ENCODE measurements at places on chromosomes 4 and X. TPM values are rescaled to one million over a fixed set of nuclear protein-coding genes. Genes with fewer than 3 reads are reported as not detected.

DNA sequence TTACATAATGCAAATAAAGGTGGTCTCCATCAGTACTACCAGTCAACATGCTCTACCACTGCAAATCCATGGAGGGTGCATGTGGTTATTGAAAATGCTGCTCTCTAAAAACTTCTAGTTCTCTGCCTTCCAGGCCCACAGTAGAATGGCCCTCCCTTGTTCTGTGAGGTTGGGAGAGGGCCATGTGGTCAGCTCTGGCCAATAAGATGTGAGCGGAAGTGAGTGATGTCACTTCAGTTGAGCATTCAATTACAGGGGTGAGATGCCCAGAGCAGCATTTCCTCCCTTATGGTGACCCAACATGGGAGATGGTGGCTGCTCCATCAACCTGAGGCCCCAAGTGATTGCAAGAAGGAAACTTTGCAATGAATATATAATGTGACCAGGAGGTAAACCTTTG is 148.8 kb downstream of the CPEB2 start:
- no peak overlapping the region for H3K4me3 ChIP-seq
- H3K27me3 ChIP-seq, result no peaks in the 10 kb centered on the region
- H3K27ac ChIP-seq, result no peak overlapping the region
- peaks cover 13% of the 10 kb centered on the region for H3K4me1 ChIP-seq
- DNase-seq, result no peak

GRCh38 chr4:115529126-115529525 is 415.7 kb upstream of the NDST4 start:
- no peak for DNase-seq
- no peak overlapping the region for H3K4me3 ChIP-seq
- H3K4me1 ChIP-seq, result no peaks in the 10 kb centered on the region
- H3K27me3 ChIP-seq, result no peaks in the 10 kb centered on the region
- no peak overlapping the region for H3K27ac ChIP-seq

DNA sequence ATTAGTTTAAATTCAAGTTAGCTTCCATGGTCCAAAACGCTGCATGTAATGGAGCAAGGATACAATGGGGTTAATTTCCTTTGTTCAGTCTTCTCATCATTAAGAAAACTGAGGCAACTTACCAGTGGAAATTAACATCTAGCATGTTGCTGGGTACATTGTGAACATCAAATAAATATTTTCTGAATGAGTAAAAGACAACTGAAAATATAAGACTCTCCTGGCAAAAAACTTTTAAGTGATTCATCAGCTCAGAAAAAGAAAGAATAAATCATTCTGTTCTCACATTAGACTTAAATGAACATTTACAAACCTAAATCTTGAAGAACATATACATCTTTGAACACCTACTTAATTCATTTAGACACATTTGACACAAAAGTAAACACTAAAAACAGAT is 138.4 kb upstream of the ETNPPL start:
- DNase-seq, result no peak
- H3K4me1 ChIP-seq, result no peaks in the 10 kb centered on the region
- H3K27ac ChIP-seq, result no peak overlapping the region

ETNPPL gene
- total RNA-seq, result not detected

DNA sequence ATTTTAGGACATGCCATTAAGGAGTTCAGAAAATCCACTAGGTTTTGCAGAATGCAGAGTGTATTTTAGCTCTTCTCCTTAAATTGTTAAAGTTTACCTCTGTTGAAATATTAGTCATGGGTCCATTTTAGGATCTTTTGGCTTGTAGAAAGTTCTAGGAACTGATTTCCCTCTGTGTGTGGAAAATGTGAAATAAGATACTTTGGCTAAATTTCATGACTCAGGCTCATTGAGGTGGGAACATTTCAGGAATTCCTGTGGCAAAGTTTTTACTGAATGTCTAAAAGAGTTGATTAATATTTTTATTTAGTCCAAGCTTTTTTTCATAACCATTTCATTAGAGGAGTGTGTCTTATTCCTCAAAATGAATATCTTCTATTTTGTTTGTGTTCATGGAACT is 7.0 kb downstream of the FHIP1A start:
- peaks cover 85% of the 10 kb centered on the region for H3K4me1 ChIP-seq
- H3K27ac ChIP-seq, result peak overlapping the region; percentile 51
- no peaks in the 10 kb centered on the region for H3K36me3 ChIP-seq
- no peaks in the 10 kb centered on the region for H3K27me3 ChIP-seq
- DNase-seq, result no peak

ABCD1 gene
- total RNA-seq, result 19.9 TPM

BMPR1B gene
- 1.3 TPM for total RNA-seq

FGA gene
- total RNA-seq, result 49.0 TPM

- H3K27me3 ChIP-seq, result no peaks in the 10 kb centered on the region
- H3K27ac ChIP-seq, result no peak overlapping the region
- H3K4me1 ChIP-seq, result no peaks in the 10 kb centered on the region
- no peaks in the 10 kb centered on the region for H3K36me3 ChIP-seq
Observed at GRCh38 chrX:56069299-56069931, 162.7 kb upstream of the KLF8 start.

DNA sequence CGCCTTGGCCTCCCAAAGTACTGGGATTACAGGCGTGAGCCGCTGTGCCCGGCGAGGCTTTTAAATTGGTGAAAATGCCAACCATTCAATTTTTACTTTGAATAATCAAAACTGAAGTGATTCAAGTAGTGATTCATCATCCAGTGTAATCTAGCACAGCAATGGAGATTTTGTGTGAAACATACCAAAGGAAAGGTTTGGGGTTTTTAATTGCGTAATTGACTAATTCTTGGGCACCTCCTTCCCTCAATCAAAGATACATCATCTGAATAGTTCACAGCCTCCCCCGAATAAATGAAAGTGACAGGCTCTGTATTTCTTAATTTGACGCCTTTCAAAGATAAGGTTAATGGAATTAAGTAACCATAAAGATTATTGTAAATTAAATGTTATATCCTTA is 69.0 kb downstream of the DMD start:
- H3K27me3 ChIP-seq, result no peaks in the 10 kb centered on the region
- H3K4me1 ChIP-seq, result peaks cover 3% of the 10 kb centered on the region
- H3K27ac ChIP-seq, result peak overlapping the region; percentile 78
- no peak for DNase-seq

DNA sequence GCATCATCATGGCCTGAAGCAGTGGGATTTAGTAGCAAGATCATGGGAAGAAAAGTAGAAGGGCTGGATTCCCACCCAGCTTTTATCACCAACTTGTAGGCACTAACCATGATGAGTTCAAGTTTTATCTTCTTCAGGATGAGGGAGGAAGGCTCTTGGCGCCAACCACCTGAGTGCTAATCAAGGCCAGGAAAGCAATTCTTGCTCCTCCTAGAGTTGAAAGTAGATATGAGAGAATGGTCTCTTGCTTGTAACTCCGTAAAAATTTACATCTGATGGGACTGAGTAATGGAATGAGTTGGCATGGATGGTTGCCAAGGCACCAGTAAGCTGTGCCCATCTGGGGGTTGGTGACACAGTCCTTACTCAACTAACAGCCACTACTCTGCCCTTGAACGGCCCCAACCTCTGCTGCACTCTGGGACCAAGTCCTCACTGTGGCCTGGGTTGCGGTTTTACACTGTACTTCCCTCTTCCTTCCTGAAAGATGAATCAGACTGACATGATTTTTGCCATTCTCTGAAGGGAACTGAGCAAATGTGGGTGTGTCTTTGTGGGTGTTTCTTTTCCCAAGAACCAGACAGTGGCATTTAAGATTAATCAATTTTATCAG is 39.4 kb upstream of the NDP start:
- no peaks in the 10 kb centered on the region for H3K4me1 ChIP-seq
- no peaks in the 10 kb centered on the region for H3K36me3 ChIP-seq
- peak; percentile 18 for DNase-seq
- no peak overlapping the region for H3K4me3 ChIP-seq
- H3K27ac ChIP-seq, result no peak overlapping the region

DNA sequence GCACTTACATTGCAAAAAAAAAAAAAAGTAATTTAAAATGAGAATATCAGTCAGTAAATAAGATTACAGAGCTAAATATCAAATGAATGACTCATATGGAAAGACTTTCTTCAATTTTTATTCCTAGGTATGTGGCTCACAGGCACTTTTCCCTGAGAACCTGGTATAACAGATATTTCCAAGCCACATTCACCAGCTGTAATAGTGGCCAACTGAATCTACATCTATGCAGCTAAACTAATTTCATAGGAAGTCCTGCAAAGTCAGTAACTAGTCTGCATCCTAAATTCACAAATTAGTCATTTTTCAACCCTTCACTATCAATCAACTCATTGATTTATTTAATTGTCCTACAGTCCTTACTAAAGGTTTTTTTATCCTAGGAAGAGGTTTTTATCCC is 5.6 kb downstream of the PDE5A start:
- H3K27ac ChIP-seq, result peak overlapping the region; percentile 78
- H3K4me1 ChIP-seq, result peaks cover 21% of the 10 kb centered on the region
- H3K4me3 ChIP-seq, result no peak overlapping the region
- no peak for DNase-seq

DNA sequence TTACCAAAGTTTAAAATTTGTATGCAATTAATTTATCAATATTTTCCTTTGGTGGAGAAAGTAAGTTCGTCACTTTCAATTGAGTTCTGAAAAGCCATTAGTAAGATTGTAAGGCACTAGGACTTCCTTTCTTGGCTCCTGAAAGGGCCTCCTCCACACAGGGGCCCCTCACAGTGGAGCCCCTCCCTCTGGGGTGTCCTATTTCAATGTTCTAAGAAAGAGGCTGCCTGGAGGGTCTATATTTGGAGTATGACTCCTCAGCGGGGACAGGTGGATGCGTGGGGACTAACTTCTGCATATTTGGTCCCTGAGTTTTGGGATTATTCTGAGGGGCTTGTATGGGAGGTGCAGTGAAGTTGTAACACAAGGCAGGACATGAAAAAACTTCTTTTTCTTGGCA is 1.6 kb upstream of the ARMCX4 start:
- no peak overlapping the region for H3K4me3 ChIP-seq
- no peaks in the 10 kb centered on the region for H3K4me1 ChIP-seq
- no peaks in the 10 kb centered on the region for H3K36me3 ChIP-seq
- peak overlapping the region; percentile 69 for H3K27ac ChIP-seq
- no peak for DNase-seq

GUCY2F gene
- not detected for total RNA-seq

KLHL4 gene
- total RNA-seq, result 0.18 TPM

CTAG1B gene
- not detected for total RNA-seq

HHIP gene
- 0.25 TPM for total RNA-seq

DNA sequence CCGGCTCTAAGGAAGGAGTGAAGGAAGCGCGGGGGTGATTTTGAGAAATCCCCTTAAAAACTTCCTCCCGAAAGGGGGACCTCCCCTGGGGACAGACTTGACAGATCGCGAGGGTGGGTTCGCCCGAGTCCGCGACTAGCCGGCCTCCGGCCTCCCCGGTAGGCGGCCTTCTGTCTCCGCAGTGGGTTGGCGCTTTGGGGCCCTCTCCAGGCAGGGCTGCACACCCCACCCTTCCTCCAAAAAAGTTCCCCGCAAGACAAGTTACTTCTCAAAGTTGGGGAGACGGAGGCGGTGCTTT is 24.8 kb downstream of the HOPX start:
- H3K27me3 ChIP-seq, result no peaks in the 10 kb centered on the region
- no peaks in the 10 kb centered on the region for H3K36me3 ChIP-seq
- peaks cover 45% of the 10 kb centered on the region for H3K4me1 ChIP-seq
- H3K27ac ChIP-seq, result peak overlapping the region; percentile 88

GRCh38 chrX:40007131-40007755 is 90.5 kb downstream of the BCOR start:
- H3K27me3 ChIP-seq, result no peaks in the 10 kb centered on the region
- H3K36me3 ChIP-seq, result no peaks in the 10 kb centered on the region
- H3K4me3 ChIP-seq, result no peak overlapping the region
- H3K27ac ChIP-seq, result no peak overlapping the region

DNA sequence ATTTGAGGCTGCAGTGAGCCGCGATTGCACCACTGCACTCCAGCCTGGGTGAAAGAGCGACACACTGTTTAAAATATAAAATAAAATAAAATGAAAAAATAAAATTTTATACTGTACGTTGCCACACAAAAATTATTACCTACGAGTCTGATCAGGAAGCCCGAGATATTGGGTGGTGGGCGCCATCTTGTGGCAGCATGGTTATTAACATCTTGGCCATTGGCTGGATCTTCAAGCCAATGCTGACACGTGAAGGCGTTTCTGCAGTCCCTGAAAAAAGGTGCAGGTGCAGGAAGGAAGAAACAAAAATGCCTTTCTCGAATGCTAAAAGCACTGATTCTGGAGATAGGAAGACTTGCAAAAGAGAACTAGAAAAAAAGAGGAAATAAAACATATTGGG is 4.9 kb upstream of the TLR8 start:
- H3K27ac ChIP-seq, result no peak overlapping the region
- no peaks in the 10 kb centered on the region for H3K4me1 ChIP-seq
- no peaks in the 10 kb centered on the region for H3K36me3 ChIP-seq

GRCh38 chr4:169151671-169152070 is 119.1 kb downstream of the SH3RF1 start:
- no peak overlapping the region for H3K4me3 ChIP-seq
- H3K27ac ChIP-seq, result no peak overlapping the region
- H3K36me3 ChIP-seq, result peaks cover 17% of the 10 kb centered on the region
- peaks cover 3% of the 10 kb centered on the region for H3K4me1 ChIP-seq

ASB11 gene
- 16.2 TPM for total RNA-seq

DNA sequence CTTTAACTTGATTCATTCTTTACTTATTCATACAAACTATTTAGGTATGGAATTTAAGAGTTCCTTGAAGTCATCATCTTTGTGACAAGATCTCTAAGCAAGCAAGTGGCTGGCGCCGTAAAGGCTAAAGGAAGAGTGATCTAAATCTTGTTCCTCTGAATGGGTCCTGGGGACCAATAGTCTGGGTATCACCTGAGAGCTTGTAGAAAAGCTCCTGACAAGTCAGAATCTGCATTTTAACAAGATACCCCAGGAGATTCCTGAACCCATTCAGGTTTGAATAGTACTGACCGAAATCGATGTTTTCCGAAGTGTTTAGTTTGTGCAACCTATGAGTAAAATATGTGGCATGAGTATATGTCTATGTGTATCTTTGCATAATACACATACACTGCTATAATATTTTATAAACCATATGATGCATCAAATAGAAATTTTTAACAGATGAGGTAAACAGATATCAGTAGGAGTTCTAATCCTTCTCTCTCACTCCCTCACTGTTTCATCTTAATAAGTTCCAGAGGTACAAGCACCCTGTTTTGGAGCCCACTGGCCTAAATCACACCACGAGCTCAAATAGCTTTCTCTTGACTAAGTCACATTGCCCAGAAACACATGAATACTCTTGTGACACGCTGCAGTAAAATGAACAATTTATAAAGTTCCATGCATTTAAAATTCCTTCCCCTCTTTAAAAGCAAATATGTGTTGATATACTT is 170.0 kb downstream of the RELL1 start:
- no peaks in the 10 kb centered on the region for H3K4me1 ChIP-seq
- no peak overlapping the region for H3K4me3 ChIP-seq
